ENCODE measurements at places on chromosomes 6 and 20. TPM values are rescaled to one million over a fixed set of nuclear protein-coding genes. Genes with fewer than 3 reads are reported as not detected.

The CDH26 gene
- 0.47 TPM for total RNA-seq

The CAGE1 gene
- 0.31 TPM for total RNA-seq

The ANKRD60 gene
- not detected for total RNA-seq

The GPX5 gene
- total RNA-seq, result not detected

The VEGFA gene
- total RNA-seq, result 64.6 TPM

The ZC3H12D gene
- total RNA-seq, result 79.6 TPM

The TAGAP gene
- total RNA-seq, result 183 TPM

The OR2H1 gene
- total RNA-seq, result not detected

Data from activated CD4-positive, alpha-beta T cell treated with anti-CD3 and anti-CD28 coated beads, Interleukin-2, amount 10 ng/mL, durations not matched to agents 24 days and 14 days (primary cell).